ENCODE measurements at places on chromosomes 12 and 14. TPM values are rescaled to one million over a fixed set of nuclear protein-coding genes. Genes with fewer than 3 reads are reported as not detected.

Gene ST8SIA1
- total RNA-seq: 0.13 TPM

Gene KCNJ8
- total RNA-seq: not detected

Gene GLI1
- 0.26 TPM for total RNA-seq

Gene MIP
- not detected for total RNA-seq

Gene GZMB
- not detected for total RNA-seq

DNA sequence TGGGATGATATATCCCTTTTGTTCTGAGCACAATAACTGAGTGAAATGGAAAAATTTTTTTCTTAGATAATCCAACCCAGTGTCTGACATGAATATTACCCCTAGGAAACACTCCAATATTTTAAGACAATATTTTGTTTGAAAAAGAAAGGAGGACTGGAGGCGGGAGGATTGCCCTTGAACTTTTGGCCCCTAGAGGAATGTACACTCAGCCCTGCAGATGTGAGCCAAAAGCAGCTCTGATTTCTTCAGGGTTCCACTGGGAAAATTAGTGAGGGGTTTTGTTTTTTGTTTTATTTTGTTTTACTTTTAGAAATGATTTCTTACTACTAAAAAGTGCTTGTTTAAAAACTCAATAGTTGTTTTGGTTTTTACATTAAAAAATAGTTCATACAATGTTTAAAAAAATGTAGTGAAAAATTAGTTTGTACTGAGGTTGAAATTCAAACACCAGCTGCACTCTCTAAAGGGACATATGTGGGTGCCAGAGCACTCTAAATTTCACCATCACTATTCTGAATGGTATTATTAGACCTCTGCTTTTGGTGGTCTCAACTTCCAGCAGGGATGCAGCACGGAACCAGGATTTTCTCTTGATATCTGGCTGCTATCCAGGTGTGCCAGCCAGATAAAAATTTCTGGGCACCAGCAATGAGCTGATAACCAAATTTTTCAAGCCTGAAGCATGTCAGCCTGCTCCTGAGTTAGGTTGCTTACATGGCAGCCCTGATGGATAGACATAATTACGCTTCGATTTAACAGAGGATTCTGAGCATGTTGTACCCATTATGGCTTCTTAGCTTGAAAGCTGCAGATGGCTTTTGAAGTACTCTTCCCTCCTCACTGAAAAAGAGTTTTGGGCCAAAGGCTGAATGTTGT is 141.9 kb downstream of the ANO6 start:
- no peak for DNase-seq

- no peak for DNase-seq
Observed at GRCh38 chr12:75842090-75842489, 189.5 kb downstream of the PHLDA1 start.

DNA sequence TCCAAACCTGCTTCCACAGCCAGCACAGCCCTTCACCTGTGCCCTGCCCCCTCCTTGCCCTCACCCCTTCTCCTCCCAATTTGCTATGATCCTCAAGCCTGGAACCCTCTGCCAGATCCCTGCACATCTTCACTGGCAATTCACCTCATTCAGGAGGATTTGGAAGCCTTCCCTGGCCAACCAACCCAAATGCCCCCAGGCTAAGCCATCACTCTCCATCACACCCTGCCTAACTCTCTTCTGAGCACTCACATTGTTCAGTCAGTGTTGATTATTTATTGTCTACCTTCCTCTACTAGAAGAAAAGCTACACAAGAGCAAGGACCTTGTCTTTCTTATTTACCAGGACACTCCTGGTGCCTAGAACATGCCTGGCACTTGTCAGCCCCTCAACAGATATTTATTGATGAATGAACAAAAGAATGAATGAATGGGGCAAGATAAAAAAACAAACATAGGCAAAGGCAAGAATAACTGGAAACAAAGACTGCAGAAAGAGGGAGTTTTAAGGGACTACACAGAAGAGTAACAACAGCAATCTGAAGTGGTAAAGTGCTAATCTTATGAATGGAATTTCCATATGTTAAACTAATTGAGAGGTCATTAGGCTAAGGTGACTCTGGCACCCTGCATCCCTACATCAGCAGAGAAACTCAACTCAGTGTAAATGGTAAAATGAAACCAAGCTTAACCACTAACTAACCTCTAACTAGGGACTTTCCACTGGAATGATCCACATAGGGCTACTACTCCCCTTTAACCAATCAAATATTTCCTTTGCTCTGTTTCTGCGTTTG is 33.4 kb downstream of the TMTC1 start:
- DNase-seq: no peak

DNA sequence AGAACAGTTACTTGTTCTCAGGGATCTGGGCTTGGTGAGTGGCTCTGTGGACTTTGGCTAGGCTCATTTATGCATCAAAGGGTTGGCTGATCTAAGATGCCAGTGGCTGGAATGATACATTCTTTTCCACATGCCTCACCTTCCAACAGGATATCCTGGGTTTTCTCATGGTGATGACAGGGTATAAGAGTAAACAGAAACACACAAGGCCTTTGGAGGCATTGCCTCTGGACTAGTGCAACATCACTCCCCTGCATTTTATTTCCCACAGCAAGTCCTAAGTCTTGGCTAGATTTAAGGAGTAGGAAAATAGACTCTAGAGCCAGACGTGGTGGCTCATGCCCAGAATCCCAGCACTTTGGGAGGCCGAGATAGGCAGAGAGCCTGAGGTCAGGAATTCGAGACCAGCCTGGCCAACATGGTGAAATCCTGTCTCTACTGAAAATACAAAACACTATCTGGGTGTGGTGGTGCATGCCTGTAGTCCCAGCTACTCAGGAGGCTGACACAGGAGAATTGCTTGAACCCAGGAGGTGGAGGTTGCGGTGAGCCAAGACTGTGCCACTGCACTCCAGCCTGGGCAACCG is 47.9 kb downstream of the RPH3A start:
- peak; percentile 100 for DNase-seq

GRCh38 chr12:30438601-30439041 is 257.0 kb downstream of the IPO8 start:
- no peak for DNase-seq

- DNase-seq: peak; percentile 20
Observed at GRCh38 chr14:23670481-23670880, 34.3 kb downstream of the DHRS2 start.

GRCh38 chr14:67882986-67883555 is 63.5 kb downstream of the RAD51B start:
- DNase-seq: no peak

DNA sequence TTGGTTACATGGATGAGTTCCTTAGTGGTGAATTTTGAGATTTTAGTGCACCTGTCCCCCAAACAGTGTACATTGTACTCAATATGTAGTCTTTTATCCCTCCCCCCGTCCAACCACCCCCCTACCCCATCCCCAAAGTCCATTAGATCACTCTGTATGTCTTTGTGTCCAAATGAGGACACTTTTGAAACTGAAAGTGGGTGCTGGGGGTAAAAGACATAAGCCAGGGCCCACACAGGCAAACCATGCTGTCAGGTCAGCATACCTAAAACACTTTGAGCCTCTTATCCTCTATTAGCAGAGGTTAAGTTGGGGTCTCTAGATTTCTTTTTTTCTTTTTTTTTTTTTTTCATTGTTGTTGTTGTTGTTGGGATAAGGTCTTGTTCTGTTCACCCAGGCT is 31.3 kb upstream of the KICS2 start:
- no peak for DNase-seq

DNA sequence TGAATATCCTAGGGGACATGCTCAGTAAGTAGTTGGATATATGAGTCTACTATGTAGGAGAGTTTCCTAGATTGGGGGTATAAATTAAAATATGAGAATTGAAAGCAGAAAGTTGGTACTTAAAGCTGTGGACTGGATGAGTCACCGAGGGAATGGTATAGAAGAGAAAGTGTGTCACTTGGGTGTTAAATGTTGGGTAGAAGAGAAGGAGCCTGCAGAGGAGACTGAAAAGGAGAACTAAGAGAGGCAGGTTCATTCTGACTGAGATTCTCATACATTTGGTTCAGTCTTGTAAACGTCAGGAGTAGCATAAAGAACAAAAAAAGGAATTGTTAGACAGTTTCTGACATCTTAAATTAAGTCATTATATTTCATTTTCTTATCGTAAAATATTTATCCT is 19.9 kb downstream of the LRRC9 start:
- no peak for DNase-seq

DNA sequence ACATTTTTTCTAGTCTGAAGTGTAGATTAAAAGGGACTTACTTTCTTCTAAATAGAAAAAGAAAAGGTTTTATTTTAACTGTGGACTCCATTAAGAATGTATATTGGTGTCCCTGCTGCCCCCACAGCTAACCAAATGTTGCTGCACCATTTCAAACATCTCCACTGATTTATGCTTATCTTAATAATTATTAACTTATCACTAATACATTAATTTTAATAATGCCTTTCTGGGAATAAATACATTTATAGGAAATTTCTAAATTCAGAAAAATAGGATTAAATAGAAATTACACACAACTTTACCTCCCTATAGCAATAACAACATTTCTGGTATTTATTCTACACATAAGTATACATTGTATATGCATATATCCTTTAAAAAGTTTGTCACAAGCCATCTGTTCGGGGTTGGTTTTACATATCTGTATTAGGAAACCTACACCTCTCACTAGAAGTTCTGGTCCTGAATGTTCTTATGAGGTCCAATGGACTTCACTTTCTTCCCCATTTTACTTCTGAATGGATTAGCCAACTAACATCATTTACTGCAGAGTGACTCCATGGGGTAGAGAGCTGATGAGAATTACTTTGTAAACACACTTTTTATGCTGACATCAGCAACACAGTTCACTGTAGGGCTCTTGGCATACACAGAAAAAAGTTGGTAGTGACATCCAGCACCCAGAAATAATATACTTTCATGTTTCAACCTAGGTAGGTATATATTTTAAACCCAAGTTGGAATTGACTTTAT is 9.4 kb upstream of the SELPLG start:
- no peak for DNase-seq

DNA sequence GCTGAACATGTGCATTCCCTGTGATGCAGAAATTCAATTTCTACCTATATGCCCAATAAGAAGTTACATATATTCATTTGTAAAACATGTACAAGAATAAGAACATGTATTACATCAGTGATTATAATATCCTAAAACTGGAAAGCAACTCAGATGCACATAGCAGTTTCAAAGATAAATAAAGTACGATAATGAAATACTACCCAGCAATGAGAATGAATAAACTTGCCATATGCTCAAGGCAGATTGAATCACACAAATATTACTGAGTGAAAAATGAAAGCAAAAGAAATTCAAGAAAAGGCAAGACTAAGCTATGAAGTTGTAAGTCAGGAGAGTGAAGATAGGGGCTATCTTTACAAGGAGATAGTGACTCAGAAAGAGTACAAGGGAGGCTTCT is 345.3 kb upstream of the OR4E1 start:
- DNase-seq: no peak

DNA sequence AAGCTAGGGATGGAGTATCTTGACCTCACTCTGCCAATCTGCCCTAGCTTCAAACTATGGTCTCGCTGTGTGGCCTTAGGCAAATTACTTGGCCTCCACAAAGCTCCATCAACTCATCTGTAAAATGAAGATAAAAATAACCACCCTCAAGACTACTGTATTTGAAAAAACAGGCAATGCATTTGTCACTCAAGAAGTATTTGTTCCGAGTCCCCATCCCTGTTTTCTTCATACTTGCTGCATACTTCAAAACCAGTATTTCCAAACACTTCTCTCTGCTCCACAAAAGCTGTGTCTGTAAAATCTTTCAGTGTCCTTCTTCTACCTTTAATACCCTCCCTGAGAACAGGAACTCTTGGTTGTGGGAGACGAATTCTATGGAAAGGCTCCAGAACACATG is 47.9 kb downstream of the GTF2A1 start:
- DNase-seq: no peak

All from bronchial epithelial cell (primary cell).